ENCODE measurements at places on chromosomes 16 and 17.
A peak's percentile ranks its signal among the peaks of the same experiment; 100 is the strongest.

DNA sequence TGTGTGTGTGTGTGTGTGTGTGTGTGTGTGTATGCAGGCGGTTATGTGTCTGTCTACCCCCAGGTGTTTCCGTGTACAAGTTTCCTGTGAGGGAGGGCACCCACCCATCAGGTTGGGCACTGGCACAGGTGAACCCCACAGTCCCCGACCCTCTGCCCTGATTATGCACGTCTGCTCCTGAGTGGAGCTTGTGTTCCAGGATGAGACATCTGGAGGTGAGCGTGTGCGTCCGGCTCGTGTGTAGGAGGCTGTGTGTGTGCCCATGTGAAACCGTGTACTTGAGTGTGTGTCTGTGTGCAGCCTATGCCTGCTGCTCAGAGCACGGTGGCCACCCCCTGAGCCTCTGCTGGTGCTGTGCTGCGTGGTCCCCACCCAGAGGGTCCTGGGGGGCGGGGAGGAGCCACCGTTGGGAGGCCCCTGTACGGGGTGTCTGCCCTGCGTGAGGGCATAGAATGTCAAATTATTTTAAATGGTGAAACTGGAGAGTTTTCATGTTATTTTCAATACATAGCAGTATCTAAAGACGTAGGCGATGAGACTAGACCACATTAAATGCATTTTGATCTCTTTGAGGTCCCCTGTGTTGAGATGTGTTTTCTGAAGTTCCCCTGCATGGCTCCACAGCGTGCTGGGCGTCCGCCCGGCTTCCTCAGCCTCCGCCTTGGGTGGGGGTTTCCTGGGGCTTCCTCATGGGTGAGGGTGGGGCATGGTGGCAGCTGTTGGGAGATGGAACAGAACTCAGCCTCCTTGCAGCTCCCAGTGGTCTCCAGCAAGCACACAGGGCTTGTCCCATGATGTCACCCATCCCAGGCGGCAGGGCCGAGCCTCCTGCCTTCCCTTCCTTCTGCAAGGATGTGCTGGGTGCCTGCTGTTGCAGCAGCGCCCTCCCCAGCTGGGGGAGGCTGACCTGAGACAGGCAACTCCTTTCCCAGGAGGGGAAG is 43.4 kb downstream of the KCNJ12 start:
- DNase-seq, result peak; percentile 31

GRCh38 chr16:67017810-67018488 is 11.0 kb upstream of the CBFB start:
- DNase-seq, result peak; percentile 93

GRCh38 chr17:43768382-43768781 is 9.8 kb upstream of the SOST start:
- DNase-seq, result no peak

- DNase-seq, result no peak
These were observed 195.9 kb upstream of the TBX2 start for GRCh38 chr17:61203671-61204131.

GRCh38 chr16:85564277-85565051 is 48.7 kb upstream of the GSE1 start:
- DNase-seq, result no peak

DNA sequence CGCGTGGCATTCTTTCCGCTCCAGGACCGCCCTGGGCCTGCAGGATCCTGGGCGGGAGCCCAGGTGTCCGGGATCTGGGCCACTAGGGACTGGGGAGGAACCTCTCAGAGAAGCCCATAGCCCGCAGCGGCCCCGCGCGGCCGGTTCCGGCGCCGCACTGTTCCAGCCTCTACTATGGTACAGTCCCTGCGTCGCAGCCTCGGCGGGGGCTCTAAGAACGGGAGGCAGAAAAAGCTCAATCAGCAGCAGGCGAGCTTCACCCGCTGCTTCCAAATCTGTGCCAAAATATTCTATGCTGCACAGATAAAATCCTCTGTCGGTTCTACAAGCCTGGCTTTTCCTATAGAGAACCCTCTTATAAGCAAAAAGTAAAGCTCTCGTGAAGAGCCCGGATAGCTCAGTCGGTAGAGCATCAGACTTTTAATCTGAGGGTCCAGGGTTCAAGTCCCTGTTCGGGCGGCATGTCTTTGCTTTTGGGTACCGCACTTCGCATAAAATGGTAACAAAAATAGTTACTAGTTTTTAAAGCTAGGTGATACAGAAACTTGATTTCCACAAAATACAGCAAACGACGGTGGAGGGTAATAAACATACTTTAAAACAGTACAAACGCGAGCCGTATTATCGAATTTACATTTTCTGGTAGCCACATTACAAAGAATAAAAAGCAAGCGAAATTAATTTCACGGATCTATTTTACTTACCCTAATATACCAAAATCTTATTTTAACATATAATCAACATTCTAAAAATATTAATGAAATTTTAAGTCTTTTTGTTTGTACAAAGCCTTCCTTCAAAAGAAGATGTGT is 661 bp upstream of the ALOXE3 start:
- DNase-seq, result peak; percentile 86

Data from CD4-positive, alpha-beta T cell treated with Interleukin-2 at 100 ng/mL for 4 hours (primary cell).